ENCODE measurements at places on chromosomes 2 and 18.
A peak's percentile ranks its signal among the peaks of the same experiment; 100 is the strongest.

- peak; percentile 91 for DNase-seq
These were observed 7.1 kb upstream of the KCMF1 start for GRCh38 chr2:84963692-84964405.

DNA sequence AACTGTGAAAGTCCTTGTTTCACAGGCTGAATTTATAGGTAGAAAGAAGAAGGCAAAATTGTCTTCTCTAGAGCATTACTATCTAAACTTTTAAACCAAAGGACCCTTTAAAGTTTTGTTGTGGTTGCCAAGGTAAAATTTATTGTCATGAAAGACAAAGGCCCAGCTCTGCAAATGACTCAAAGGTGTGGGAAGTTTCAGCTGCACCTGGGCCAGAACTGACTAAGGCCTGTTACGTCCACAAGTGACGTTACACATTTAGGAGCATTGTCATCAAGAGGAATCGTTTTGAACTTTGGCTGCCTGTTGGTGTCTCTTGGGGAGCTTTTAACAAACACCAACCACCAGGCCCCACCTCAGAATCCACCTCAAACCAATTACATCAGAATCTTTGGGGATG, 8.1 kb upstream of the DSC3 start:
- no peak for DNase-seq

DNA sequence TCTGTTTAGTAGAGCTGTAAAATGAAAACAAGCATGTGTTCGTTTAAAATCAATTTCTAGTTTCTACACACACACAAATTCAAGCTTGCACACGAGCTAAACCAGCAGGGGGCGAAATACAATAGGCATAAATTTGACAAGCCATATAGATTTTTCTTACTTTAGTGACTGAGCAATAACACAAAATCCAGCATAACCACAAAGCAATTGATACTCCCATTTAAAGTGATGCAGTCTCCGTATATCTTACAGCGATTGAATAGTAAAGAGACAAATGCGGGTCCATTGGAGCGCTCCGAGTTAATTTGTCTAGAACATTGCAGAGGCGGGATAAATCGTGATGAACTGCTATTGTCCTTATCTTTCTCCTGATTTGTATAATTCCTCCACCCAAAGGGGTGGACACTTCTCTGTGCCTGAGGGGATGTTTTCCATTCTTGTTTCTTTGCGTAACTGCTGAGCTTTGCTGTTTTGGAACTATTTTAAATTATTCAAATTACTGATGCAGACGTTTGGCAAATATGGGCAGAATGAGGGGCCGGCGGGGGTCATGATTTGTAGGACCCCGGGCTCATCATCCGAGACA, 1.2 kb upstream of the AFTPH start:
- peak; percentile 78 for DNase-seq

DNA sequence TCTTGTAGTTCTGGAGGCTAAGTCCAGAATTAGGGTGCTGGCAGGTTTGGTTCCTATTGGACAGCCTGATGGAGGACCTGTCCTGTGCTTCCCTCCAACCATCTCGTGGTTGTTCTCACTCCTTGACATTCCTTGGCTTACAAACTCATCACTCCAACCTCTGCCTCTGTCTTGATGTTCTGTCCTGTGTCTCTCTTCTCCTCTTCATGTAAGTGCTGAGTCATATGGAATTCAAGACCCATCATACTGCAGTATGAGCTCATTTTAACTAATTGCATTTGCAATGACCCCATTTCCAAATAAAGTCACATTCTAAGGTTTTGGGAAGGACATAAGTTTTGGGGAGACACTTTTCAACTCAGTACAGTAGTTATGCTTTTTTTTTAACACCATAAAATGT, 374.7 kb downstream of the TRIB2 start:
- DNase-seq, result no peak

DNA sequence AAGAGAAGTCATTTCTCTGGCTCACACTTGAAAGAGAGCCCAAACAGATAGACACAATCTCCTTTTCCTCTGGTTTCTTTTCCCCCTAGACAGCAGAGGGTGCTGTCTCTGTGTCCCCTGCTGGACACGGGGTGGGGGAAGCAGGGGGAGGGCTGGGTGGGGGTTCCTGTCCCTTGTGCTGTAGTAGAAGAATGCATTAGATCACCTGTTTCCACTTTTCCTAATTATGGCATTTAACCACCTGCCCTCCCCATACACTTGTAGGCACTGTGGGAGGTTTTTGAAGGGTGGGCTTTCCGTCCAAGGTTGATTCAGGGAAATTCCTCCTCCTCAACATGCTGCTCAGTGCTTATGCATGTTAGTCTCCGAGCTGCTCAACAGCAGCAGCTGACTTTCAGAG, 206.2 kb upstream of the EPAS1 start:
- DNase-seq, result no peak

DNA sequence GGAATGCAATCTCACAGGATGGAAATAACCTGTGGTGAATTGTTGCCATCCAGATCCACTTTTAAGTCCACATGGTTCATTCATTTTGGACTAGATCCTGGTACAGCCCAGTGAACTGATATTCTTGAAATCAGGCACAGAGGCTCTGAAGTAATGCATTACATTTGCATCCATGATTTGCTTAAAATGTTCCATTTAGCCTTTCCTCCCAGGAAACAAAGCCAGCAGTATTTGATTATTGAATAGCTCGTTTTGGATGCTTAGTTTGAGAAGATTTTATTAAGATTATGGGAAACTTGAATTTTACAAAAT, 995.8 kb upstream of the CDH2 start:
- no peak for DNase-seq

GRCh38 chr18:72903033-72903432, 35.2 kb upstream of the NETO1 start:
- no peak for DNase-seq

DNA sequence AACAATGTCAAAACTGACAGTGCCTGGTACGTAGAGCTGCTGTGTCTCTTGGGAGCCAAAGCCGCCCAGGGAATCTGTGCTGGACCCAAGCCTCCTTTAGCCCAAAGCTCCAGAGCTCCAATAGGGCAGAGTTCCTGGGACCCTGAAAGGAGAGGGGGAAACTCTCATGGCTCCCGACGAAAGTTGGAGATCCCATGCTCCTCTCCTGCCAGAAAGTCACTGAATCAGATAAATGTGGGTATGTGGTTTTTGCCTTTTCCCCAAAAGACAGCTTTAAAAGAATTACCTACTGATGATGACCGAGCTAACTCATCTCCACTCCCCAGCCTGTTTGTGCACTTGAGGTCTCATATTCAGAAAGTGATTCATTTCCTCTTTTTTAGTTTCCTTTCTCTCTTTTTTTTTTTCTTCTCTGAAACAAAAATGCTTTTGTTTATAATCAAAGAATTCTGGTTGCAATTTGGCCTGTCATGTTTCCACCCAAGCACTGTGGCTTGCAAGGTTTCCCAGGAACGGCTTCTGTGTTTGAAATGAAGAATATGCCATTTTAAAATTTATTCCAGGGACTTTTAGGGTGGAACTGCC, 14.1 kb upstream of the PMAIP1 start:
- peak; percentile 87 for DNase-seq

DNA sequence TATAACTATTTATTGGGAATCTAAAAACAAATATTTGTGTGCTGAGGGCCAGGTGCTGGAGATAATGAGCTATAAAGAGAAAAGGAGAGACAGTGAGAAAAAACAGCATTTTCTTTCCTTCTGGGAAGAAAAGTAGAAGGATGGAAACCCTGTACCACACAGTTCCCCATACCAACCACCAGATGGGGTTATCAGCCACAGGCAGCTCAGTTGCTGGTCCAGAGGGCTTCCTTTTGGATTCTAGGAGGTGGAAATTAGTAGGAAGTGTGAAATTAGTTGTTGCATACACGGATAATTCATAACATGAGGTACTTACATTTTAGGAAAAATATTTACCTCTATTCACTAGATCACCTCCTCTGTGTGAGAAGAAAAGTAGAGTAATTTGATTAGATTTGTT, 237.0 kb upstream of the FOSL2 start:
- no peak for DNase-seq

DNA sequence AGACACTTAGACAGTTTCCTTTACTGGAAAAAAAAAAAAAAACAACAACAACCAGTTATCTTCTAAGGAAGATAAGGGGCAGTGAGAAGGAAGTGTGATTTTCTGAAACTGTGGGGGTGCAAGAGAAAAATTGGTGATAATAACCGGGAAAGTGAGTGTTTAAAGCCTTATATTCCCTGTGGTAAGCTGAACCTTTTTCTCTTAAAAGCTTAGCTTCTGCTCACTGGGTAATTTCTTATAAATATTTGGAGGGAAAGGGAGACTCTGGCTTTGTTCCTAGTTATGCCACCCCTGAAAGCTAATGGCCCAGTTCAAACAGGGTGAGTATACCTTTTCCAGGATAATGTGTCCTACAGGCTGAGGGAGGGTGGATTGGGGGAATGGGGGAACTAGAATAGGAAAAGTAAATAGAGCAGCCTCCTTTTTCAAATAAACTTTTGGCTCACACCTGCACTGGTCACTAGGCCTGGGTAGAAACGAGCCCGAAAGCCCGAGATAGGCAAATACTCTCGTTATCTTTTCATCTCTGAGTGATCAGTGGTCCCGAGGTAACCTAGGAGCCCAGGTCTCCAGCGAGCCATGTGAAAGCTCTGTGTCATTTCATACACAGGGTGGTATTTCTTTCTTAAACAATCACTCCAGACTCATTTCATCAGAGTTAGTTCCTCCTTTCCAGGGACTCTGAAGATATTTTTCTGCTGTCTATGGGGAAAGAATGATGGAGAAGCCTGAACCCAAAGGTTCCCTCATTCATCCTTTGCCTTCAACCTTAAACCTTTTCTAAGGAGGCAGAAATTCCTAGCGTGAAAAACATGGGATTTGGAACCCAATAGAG, 15.5 kb upstream of the SRBD1 start:
- DNase-seq, result no peak

GRCh38 chr2:201959626-201960025, 74.0 kb upstream of the FZD7 start:
- peak; percentile 15 for DNase-seq

GRCh38 chr18:78561757-78562510, 417.7 kb upstream of the SALL3 start:
- no peak for DNase-seq

GRCh38 chr18:25517881-25518715, 166.1 kb upstream of the ZNF521 start:
- DNase-seq, result peak; percentile 15

DNA sequence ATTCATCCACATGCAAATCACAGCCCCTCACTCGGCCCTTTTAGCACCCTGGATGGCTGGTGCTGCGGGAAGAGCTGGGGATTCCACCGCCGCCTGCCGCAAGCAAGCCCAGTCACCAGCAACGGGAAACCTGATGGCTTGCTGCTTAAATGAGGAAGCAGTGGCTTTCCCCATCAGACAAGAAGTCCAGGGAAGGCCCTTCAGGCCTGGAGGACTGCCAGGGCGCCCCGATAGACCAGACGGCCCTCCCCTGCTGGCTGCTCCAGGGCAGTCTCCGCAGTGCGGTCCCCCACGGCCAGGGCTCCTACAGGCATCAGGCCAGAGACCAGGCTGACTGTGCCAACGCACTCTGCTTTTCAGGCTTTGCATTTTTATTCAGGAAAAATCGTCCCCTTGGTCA, 439.1 kb downstream of the EIPR1 start:
- no peak for DNase-seq

GRCh38 chr2:51734115-51734514, 702.2 kb upstream of the NRXN1 start:
- peak; percentile 14 for DNase-seq

GRCh38 chr2:135657806-135658582, 83.7 kb upstream of the UBXN4 start:
- no peak for DNase-seq

DNA sequence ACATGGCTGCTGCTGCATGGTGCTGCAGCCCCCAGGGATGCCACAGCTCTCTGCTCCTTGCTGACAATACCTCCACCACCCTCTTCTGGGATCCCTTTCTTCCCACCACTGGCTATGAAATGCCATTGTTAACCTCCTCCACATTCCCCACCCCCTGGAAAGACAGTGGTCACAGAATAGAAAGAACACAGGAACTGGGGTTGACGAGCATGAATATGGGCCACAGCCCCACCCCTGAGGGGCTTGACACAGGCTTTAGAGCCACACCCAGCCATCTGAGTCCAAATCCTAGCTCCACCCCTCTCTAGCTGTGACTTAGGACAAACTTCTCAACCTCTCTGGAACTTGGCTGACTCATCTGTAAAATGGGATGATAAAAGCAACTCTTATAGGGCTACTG, 47.3 kb downstream of the TMEM163 start:
- DNase-seq, result no peak

DNA sequence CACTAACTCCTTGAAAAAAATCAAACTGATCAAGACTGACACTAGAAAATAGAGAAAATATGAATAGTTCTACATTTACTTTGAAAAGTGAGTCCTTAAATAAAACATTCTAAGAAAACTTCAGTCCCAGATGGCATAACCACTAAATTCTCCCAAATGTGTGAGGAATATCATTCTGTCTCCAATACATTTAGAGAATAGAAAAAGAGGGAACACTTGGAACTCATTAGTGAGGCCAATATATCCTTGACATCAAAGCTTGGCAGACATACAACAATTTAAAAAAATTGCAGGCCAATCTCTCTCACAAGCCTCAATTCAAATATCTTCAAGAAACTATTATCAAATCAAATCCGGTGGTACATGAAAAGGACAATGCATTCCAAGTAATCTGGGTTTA, 79.3 kb upstream of the TMEM247 start:
- DNase-seq, result no peak

DNA sequence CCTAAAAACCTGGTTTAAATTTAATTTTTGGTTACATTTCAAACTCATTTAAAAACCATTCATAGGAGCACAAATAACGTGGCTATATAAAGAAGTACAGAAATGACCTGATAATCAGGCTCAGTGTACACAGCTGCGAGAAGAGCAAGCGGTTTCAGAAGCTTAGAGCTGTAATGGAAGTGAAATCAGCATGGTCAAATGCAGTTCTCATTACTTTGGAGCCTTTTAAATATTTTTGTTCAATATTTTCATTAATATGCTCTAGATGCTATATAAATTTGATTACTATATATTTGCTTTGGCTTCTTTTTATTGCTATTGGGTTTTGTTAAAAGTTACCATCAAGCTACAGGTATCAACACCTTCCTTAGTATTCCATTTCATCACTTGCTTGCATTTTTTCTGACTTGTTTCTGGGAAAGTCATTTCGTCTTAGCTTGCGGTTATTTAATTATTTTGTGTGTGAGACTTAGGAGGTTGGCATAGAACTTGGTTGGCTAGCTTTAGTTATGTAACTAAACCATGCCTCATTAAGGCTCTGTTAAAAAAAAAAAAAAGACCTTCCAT, 58.7 kb downstream of the AFTPH start:
- no peak for DNase-seq

GRCh38 chr2:134636714-134637113, 82.1 kb downstream of the TMEM163 start:
- DNase-seq, result no peak

- DNase-seq, result no peak
These were observed 473.1 kb upstream of the TCF4 start for GRCh38 chr18:56060967-56061541.

- no peak for DNase-seq
These were observed 1402.3 kb upstream of the LRRTM1 start for GRCh38 chr2:81706856-81707255.
